ENCODE measurements at places on chromosomes 12 and 14.

DNA sequence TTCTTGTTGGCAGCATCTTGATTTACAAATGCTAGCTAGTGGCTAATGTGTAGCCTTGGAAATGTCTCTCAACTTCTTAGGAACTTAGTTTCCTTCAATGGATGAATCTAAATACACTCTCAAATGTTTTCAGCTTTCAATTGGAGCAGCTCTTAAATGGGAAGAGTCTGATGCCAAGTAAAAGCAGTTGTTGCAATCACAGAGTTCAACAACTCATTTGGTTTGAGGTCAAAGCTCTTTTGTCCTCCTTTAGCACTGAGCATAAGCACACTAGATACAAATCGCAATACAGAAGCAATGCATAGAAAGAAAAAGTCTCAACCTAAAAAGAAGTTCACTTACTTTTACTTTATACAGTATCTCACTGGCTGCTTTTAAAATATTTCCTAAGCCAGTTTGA lies 986.1 kb upstream of the FLRT2 start:
- DNase-seq, result no peak

GRCh38 chr14:80977221-80977620 lies 21.8 kb downstream of the TSHR start:
- DNase-seq, result no peak

GRCh38 chr12:58895053-58895452 lies 25.3 kb downstream of the LRIG3 start:
- DNase-seq, result no peak

GRCh38 chr14:54104601-54105145 lies 148.0 kb upstream of the BMP4 start:
- no peak for DNase-seq

- DNase-seq, result no peak
Measured at GRCh38 chr12:52524241-52524897, 4.2 kb upstream of the KRT5 start.
